ENCODE measurements at places on chromosomes 1 and 21.

GRCh38 chr21:43590194-43590593 lies 69.1 kb downstream of the HSF2BP start:
- DNase-seq = no peak

DNA sequence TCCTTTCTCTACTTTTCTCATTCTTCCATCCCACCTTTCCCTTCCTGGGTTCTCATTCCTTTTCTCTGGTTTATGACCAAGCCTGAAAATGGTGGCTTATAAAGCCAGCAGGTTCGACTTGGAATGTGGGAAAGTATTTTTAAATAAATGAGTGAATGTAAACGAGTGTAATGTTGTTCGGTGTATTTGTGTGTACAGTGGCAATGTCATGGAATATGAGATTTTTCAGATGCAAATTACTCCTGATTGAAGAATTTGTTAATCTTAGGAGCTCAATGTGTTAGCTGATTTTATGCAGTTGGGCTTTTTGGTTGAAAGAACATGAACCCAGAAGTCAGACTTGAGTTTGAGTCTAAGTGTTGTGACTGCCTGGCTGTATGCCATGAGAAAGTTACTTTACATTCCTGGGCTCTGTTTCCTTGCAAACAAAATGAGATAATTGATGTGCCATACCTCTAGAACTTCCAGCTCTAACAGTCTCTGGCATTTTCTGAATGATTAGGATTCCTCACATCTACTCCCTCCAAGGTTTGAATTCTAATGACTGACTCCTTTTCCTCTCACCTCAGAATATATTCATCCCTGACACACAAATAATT lies 6.6 kb downstream of the SGIP1 start:
- no peak for DNase-seq

GRCh38 chr1:113930499-113931161 lies 1.5 kb downstream of the HIPK1 start:
- peak; percentile 56 for DNase-seq

DNA sequence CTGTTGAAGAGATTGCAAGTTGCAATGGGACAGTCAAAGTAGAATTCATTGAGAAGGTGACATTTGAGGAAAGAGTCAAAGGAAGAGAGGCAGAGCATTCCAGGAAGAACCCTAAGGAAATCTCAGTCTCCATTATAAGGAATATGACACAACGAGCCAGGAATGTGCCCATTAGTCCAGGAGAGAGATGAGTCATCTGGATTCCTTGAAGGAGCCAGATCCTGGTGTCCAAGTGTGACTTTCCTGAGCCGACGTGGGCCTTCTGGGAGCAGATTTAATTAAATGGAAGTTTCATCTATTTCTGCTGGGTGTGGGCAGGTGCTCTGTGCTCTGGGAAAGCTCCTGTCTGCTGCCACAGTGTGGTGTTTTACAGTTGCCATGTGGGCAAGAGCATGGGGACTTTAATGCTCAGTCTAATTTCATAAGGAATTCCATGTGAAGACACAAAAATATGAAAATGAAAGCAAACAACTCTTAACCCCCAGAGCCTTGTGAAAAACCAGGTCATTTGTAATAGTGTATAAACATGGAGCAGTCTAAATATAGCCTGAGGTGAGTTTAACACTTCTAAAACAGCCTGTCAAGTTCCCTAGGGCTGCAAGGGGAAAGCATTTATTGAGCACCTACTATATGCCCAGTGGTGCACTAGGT lies 111.4 kb upstream of the ARTN start:
- no peak for DNase-seq

DNA sequence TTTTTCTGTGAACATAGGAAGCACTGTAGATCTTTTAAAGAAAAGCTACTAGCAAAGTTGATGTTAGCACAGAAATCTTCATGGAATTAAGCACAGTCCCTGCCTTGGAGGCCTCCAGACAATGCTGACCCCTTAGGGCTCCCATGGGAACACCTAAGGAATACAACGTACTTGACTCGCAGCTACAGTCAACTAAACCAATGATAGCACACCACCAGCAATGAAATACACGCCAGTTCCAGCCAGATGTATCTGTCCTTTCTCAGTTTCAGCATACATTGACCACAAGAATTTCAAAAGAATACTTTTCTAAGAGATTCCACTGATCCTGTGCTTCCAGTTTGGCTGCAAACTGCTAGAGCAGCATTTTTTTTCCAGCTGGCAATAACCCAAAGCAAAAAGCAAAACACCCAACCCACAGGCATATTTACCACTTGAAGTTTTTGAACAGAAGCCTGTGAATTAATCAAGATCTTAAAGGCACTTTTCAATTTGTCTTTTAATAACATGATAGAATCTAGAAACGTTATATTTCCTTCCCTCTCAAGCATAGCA lies 42.8 kb upstream of the KRTAP11-1 start:
- DNase-seq = no peak

DNA sequence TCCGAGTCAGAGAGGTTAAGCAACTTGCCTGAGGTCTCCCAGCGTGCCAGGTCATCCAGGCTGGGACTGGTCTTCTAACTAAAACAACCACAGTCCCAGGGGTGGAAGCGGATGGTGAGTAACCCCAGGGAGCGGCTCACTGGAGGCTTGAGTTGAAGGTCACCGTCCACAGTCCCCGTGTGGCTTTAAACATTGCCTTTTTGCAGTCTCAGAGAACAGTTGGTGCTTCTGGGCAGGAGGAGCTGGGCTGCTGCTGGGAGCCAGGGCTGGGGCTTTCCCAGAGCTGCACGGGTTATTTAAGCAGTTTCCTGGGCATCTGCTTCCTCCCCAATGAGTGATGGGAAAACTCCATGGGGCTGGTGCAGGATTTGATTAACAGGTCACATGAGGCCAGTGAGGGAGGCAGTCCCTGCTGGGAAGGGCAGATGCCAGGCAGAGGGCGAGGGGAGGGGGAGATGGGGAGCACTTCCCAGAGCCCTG lies 12.3 kb downstream of the ARHGEF10L start:
- DNase-seq = peak; percentile 96

- no peak for DNase-seq
These were observed 1114.2 kb downstream of the PLA2G4A start for GRCh38 chr1:187942986-187943385.

DNA sequence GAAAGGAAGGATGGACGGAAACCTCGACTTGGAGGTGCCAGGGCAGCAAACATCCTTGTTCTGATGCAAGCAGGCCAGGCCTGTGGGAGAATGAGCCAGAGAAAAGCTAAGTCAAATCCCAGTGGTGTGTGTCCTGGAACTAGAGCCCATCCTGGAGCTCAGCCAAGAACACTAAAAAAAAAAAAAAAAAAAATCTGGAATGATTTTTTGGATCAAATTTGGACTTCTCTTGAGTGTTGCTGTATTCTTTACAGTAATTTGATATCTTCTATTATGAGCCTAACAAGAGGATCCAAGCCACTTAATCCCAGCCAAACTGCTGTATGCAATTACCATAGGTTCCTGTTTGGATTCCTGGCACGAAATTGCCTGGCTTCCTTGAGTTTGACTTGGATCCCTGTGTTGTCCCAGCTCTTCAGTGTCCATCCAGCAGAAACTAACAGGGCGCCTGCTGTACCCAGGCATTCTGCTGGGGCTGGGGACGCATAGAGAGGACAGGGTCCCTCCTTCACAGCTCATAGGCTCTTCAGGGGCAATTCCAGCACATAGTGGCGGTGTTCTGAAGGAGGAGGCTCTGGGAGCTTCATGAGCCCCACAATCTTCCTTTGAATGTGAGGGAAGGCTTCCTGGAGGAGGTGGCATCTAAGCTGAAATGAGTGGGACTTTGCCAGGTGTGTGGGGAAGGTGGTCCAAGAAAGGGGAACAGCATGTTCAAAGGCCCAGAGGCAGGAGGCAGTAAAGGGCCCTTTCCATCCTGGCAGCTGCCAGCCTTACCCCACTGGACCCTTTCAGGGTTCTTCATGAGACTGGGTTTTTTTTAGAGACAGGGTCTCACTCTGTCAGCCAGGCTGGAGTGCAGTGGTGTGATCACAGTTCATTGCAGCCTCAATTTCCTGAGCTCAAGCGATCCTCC lies 24.7 kb downstream of the EPHX1 start:
- DNase-seq = no peak

- no peak for DNase-seq
These were observed at the start of gene KRTAP10-10 for GRCh38 chr21:44637018-44637850. Gene KRTAP10-10, plus strand, starts transcription at chr21:44637356. Its CDS starts 62 bp downstream, at chr21:44637418.

GRCh38 chr1:221638595-221638994 lies 103.3 kb downstream of the DUSP10 start:
- peak; percentile 53 for DNase-seq

GRCh38 chr21:28832013-28832714 lies 160.5 kb downstream of the LTN1 start:
- no peak for DNase-seq
